K562 (cell line): ENCODE measurements at places on chromosomes 7 and 10. TPM values are rescaled to one million over a fixed set of nuclear protein-coding genes. Genes with fewer than 3 reads are reported as not detected.
A peak's percentile ranks its signal among the peaks of the same experiment; 100 is the strongest.

GRCh38 chr10:2081501-2081900 lies 344.2 kb upstream of the ADARB2 start:
- no peak overlapping the region for H3K4me3 ChIP-seq
- no peaks in the 10 kb centered on the region for H3K4me1 ChIP-seq
- no peak for DNase-seq
- no peaks in the 10 kb centered on the region for H3K27me3 ChIP-seq

DNA sequence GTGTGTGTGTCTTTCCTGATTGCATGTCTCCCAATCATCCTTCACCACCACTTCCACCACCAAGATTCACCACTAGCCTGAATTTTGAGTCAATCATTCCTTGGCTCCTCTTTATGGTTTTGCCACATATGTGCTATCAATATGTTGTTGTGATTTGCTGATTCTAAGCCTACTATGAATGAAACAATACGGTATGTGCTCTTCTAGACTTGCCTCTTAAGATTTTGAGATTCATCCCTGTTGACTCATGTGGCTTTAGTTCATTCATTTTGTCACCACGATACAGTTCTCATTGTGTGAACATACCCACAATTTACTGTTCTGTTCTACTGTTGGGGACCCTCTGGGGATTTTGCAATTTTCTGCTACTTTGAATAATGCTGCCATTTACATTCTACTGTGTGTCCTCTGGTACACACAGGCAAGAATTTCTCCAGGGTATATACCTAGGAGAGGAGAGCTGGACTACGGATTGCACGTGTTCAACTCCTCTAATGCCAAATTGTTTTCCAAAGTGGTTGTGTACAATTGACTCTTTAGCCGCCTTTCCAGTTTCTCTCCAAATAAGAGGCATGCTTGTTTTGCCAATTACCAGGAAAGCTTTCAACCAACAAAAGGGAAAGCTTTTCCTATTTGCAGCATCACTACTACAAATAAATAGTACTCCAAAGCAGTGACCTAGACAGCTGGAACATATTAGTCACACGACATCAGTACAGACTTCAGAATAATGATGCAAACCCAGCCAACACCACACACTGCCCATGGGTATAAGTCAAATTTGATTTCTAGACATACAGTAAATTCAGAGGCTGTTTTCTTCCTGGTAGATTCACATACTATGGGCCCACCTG lies 30.0 kb downstream of the SGMS1 start:
- peak overlapping the region; percentile 81 for H3K27ac ChIP-seq
- no peaks in the 10 kb centered on the region for H3K27me3 ChIP-seq
- peaks cover 22% of the 10 kb centered on the region for H3K36me3 ChIP-seq
- DNase-seq: no peak
- H3K4me1 ChIP-seq: peaks cover 51% of the 10 kb centered on the region; the same call in 2 of the 3 replicates

- no peak for DNase-seq
- H3K4me1 ChIP-seq: no peaks in the 10 kb centered on the region
- no peak overlapping the region for H3K4me3 ChIP-seq
Observed at GRCh38 chr10:49324711-49325110, 25.7 kb downstream of the C10orf71 start.

PON1 gene
- total RNA-seq: not detected in 2 replicates

- no peaks in the 10 kb centered on the region for H3K36me3 ChIP-seq
- no peak for DNase-seq
- peaks cover 2% of the 10 kb centered on the region; the same call in 1 of the 3 replicates for H3K27me3 ChIP-seq
- no peak overlapping the region for H3K27ac ChIP-seq
- no peaks in the 10 kb centered on the region for H3K4me1 ChIP-seq
- H3K4me3 ChIP-seq: no peak overlapping the region
Observed at GRCh38 chr10:76009531-76009930, 578.1 kb downstream of the LRMDA start.

- peaks cover 1% of the 10 kb centered on the region; the same call in 1 of the 3 replicates for H3K27me3 ChIP-seq
- H3K36me3 ChIP-seq: no peaks in the 10 kb centered on the region
- no peak overlapping the region for H3K27ac ChIP-seq
- H3K4me1 ChIP-seq: no peaks in the 10 kb centered on the region
Observed at GRCh38 chr10:24449321-24449740, 240.4 kb downstream of the KIAA1217 start.

LRRD1 gene
- not detected in 2 replicates for total RNA-seq

DNA sequence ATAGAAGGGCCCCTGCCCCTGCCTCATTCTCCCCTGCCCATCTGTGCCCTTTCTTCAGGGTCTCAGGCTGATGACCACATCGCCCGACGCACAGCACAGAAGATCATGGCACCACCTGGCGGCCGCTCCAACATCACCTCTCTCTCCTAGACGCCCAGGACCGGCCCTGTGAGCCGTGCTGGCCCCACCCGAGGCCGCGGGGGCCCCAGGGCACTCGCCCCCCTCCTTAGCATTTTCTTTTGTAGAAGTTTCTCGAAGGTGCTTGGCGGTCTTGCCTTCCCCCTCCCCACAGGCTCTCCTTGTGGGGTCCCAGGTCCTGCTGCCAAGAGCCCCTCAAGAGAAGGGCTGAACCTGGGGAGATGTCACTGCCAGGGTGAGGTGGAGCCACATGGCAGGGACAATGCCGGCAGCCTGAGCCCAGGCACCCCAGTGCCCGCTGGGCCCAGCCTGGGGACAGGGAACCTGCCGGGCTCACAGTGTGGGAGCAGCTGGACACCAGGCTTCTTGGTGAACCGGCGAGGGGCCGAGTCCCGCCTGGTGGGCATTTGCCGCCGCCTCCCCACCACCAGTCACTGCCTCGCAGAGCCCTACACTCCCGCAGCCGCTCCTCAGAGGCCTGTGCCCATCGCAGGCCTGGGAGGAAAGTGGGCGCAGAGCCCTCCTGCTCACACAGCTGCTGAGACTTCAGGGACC lies 18.2 kb downstream of the DPYSL4 start:
- H3K4me3 ChIP-seq: no peak overlapping the region
- peak; percentile 34 for DNase-seq
- H3K27ac ChIP-seq: no peak overlapping the region

GRCh38 chr10:117663750-117664149 lies 121.2 kb downstream of the EMX2 start:
- H3K4me1 ChIP-seq: no peaks in the 10 kb centered on the region
- DNase-seq: no peak
- H3K27me3 ChIP-seq: no peaks in the 10 kb centered on the region; the same call in 1 of the 2 replicates
- no peak overlapping the region for H3K27ac ChIP-seq
- no peaks in the 10 kb centered on the region for H3K36me3 ChIP-seq
- H3K4me3 ChIP-seq: no peak overlapping the region

GRCh38 chr10:116352125-116352524 lies 27.9 kb downstream of the CCDC172 start:
- H3K27me3 ChIP-seq: no peaks in the 10 kb centered on the region
- no peak for DNase-seq
- no peak overlapping the region for H3K4me3 ChIP-seq
- H3K4me1 ChIP-seq: no peaks in the 10 kb centered on the region

GRCh38 chr10:58577437-58577777 lies 64.7 kb downstream of the BICC1 start:
- no peaks in the 10 kb centered on the region for H3K4me1 ChIP-seq
- no peak for DNase-seq
- H3K27me3 ChIP-seq: no peaks in the 10 kb centered on the region

MYO3A gene
- total RNA-seq: not detected in 2 replicates

AKR1B15 gene
- total RNA-seq: not detected in 2 replicates

- no peaks in the 10 kb centered on the region for H3K27me3 ChIP-seq
- DNase-seq: no peak
- no peaks in the 10 kb centered on the region for H3K36me3 ChIP-seq
- H3K4me1 ChIP-seq: peaks cover 2% of the 10 kb centered on the region
Observed at GRCh38 chr7:22356701-22357310, at the start of gene RAPGEF5. Gene RAPGEF5, minus strand, starts transcription at chr7:22357154. Its CDS starts 94 bp downstream, at chr7:22357060.

- H3K27me3 ChIP-seq: peaks cover 8% of the 10 kb centered on the region; the same call in 2 of the 3 replicates
- no peaks in the 10 kb centered on the region for H3K36me3 ChIP-seq
- no peak for DNase-seq
- no peak overlapping the region for H3K4me3 ChIP-seq
- no peak overlapping the region for H3K27ac ChIP-seq
Observed at GRCh38 chr10:72066318-72067284, 21.8 kb downstream of the SPOCK2 start.

ASB10 gene
- not detected in 2 replicates for total RNA-seq

DNA sequence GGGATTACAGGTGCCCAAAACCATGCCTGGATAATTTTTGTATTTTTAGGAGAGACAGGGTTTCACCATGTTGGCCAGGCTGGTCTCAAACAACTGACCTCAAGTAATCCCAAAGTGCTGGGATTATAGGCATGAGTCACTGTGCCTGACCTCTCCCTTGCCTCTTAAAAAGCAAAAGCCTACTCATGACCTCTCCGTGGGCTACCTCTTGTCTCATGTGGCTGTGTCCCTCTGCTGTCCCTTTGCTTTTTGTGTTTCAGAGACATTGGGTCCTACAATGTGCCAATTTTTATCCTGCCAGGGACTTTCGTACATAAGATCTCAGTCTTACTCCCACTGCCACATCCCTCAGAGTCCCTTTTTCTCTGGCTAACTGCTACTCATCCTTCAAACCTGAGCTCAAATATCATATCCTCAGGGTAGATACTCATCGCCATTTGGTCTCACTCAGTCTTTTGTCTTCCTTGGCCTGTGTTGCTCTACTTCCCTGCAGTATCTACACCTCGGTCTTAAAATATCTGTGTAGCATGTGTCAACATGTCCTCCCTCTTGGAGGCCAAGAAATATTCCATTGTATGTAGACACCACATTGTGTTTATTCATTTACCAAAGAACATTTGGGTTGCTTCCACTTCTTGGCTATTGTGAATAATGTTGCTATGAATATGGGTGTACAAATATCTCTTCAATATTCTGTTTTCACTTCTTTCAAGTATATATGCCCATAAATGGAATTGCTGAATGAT lies 465.0 kb upstream of the KLF6 start:
- H3K36me3 ChIP-seq: no peaks in the 10 kb centered on the region
- no peaks in the 10 kb centered on the region for H3K4me1 ChIP-seq
- DNase-seq: no peak
- H3K27me3 ChIP-seq: peaks cover 7% of the 10 kb centered on the region; the same call in 1 of the 2 replicates
- H3K27ac ChIP-seq: no peak overlapping the region

MYH16 gene
- total RNA-seq: not detected in 2 replicates

- DNase-seq: no peak
- no peak overlapping the region for H3K4me3 ChIP-seq
- no peaks in the 10 kb centered on the region for H3K36me3 ChIP-seq
- H3K4me1 ChIP-seq: no peaks in the 10 kb centered on the region
- no peaks in the 10 kb centered on the region for H3K27me3 ChIP-seq
Observed at GRCh38 chr7:16515785-16516685, 10.6 kb upstream of the LRRC72 start.

ANKRD61 gene
- not detected in 2 replicates for total RNA-seq

- H3K36me3 ChIP-seq: peaks cover 4% of the 10 kb centered on the region; the same call in 1 of the 3 replicates
- peak; percentile 57 for DNase-seq
- peak overlapping the region; percentile 63 for H3K27ac ChIP-seq
- peaks cover 48% of the 10 kb centered on the region for H3K4me1 ChIP-seq
Observed at GRCh38 chr10:48505394-48506112, 99.3 kb downstream of the ARHGAP22 start.

MGAM2 gene
- total RNA-seq: 0.02 TPM in 1 of 2 replicates, not detected in the other

DNA sequence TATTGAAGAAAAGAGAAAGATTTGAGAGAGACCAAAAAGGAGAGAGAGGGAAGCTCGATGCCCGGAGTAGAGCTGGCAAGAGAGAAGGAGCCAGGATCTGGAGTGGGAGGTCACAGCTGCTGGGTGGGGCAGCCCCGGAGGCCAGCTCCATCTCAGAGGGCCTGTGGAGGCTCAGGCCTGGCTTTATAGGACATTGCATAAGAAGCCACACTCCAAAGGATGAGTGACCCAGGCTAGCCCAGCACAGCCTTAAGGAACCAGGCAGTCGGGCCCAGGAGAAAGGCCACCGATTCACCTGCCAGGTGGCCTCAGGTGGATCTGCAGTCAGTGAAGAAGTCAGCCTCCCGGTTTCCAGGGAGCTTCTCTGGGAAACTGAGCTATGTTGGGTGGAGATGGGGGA lies 676 bp downstream of the PLAC9 start:
- DNase-seq: no peak
- peaks cover 37% of the 10 kb centered on the region for H3K27me3 ChIP-seq
- H3K4me1 ChIP-seq: peaks cover 6% of the 10 kb centered on the region; the same call in 1 of the 2 replicates
- H3K4me3 ChIP-seq: no peak overlapping the region

GRCh38 chr10:114372179-114372578 lies 32.1 kb downstream of the AFAP1L2 start:
- no peak for DNase-seq
- no peaks in the 10 kb centered on the region for H3K4me1 ChIP-seq
- no peaks in the 10 kb centered on the region for H3K36me3 ChIP-seq
- no peak overlapping the region for H3K4me3 ChIP-seq
- H3K27ac ChIP-seq: no peak overlapping the region
- H3K27me3 ChIP-seq: no peaks in the 10 kb centered on the region

GRCh38 chr10:132575320-132576201 lies 38.0 kb downstream of the INPP5A start:
- peaks cover 55% of the 10 kb centered on the region for H3K4me1 ChIP-seq
- no peak for DNase-seq
- no peaks in the 10 kb centered on the region for H3K27me3 ChIP-seq
- no peak overlapping the region for H3K4me3 ChIP-seq
- H3K27ac ChIP-seq: no peak overlapping the region
- no peaks in the 10 kb centered on the region for H3K36me3 ChIP-seq

DNA sequence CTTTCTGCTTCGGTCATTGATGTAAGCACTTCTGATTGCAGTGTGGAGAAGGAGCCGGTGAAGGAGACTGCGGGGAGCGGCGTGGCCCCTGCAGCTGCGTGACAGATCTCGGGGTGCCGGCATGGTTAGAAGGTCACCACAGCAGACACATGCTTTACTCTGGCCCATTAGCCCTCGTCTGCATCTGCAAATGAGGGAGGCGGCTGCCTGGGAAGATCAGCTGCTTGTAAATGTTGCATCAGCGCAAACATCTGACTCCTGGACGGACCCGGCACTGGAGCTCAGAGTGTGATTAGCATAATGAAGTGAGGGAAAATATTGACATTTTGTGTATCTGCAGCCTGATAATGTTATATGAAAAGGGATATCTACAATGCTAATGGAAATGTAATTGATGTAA lies 30.5 kb upstream of the MNX1 start:
- peaks cover 97% of the 10 kb centered on the region for H3K27me3 ChIP-seq
- peaks cover 26% of the 10 kb centered on the region for H3K4me1 ChIP-seq
- H3K36me3 ChIP-seq: no peaks in the 10 kb centered on the region
- no peak for DNase-seq

DNA sequence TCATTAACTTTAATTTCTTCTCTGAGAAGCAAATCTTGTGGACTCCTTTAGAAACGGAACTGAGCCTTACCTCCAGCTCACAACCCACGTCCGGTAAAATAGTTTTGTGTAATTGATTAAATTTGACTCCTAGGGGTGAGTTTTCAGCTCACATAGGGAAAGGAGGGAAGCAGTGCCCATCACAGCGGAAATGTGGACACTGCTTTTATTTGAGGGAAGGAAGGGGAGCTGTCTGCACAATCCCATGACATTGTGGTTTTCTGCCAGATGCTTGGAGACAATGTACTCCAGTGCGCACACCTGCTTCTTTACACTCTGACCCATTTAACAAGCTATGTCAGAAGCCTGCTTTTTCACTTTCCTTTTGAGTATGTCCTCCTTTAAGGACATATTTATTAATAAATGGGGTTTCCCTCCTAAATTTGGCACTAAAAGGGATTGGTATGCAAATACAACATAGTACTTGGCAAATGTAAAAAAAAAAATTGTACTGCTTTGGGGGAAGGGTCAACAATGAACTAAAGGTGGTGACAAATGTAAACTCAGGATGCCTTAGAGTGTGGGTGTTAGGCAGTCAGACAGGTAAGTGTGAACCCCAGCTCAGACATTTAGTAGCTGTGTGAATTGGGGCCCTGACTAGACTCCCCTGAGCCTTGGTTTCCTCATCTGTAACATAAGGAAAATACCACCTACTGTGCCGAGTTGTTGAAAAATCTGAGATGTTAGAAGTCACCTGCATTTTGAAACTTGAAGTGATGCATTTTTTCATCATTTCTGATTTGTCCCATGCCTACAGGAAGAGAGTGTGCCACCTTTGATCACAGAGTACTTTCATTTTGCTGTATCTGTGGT lies 90.2 kb upstream of the KLF6 start:
- no peaks in the 10 kb centered on the region for H3K27me3 ChIP-seq
- DNase-seq: no peak
- no peak overlapping the region for H3K4me3 ChIP-seq
- H3K4me1 ChIP-seq: peaks cover 4% of the 10 kb centered on the region

ZPBP gene
- not detected in 2 replicates for total RNA-seq
